ENCODE measurements at places on chromosomes 1 and 21.

GRCh38 chr1:145916745-145917144 lies 1.8 kb downstream of the PEX11B start:
- DNase-seq, result no peak

- no peak for DNase-seq
These were observed 44.7 kb upstream of the LRRC7 start for GRCh38 chr1:69523032-69523431.

GRCh38 chr1:84143796-84144565 lies at the start of gene PRKACB:
PRKACB (plus strand) TSS chr1:84144271; CDS start chr1:84144362, 91 bp downstream.
- DNase-seq, result no peak

- no peak for DNase-seq
These were observed 74.0 kb upstream of the BRINP3 start for GRCh38 chr1:190551638-190552037.

DNA sequence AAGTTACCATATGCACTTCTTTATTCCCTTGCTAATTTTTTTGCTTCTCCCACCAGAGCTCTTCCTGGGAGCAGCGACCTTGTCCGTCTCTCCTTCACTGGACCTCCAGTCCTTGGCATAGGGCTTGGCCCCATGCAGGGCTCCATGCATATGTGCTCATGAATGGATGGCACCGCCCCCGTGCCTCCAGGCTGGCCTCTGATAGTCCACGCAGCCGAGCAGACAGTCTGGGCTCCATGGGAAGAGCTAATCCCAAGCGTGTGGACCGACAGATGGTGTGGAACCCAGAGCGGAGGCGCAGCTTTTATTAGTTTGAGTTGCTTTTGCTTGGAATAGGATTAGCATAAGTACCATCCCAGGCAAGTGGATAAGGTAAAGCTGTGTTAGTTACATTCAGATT lies 41.8 kb downstream of the CDCP2 start:
- no peak for DNase-seq

Measured in stimulated activated CD4-positive, alpha-beta T cell treated with anti-CD3 and anti-CD28 coated beads, Interleukin-15, amount 100 ng/mL, for 1 hour (primary cell).